ENCODE measurements at places on chromosomes 16 and 17.

- DNase-seq, result no peak
Observed at GRCh38 chr17:44221862-44222111, 2.3 kb upstream of the UBTF start.

DNA sequence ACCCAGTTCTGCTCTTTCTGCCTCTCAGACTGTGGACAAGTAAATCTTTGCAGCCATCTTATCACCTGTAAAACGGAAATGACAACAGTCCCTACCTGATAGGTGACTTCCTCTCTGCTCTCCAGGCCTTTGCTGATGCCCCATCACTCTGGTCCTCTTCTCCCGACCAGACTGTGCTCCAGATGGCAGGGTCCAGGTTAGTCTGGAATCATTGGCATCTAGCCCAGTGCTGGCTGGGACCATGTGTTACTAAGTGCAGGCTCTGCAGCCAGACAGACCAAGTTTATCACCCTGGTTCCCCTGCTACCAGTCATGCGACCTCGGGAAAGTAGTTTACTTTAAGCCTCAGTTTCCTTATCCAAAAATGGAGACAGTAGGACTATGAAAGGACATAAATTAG is 1.8 kb upstream of the NUBP1 start:
- no peak for DNase-seq

DNA sequence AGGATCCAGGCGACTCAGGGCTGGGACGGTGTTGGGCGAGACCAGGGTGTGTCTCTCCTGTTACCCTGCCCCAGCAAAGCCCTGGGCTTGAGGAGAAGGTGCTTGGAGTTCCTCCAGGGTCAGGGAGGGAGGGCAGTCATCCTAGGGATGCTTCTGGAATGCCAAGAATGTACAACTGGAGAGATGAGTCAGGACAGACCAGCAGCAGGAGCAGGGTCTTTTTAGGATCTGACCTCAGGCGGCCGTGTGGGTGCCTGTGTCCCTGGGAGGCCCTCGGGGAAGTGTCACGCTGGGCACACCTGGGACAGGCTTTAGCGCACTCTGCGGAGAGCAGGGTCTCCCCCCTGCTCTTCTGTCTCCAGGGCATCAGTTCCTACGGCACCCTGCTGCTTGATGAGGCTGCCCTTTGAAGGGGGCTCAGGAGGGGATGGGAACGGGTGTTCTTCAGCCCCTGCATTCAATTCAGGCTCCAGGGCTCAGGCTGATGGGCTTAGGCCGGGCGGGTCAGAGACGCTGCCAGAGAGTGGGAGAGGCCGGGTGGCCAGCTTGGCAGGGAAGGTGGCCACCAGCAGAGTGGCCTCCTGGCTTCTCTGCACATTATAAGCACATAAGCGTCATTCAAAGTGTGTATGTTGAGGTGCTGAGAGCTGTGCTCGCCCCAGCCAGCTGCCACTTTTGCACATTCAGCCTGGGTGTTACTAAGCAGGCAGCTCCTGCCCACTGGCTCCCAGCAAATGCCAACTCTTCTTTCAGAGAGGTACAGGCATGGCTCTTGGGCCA is 8.4 kb upstream of the MTSS2 start:
- DNase-seq, result peak; percentile 55

DNA sequence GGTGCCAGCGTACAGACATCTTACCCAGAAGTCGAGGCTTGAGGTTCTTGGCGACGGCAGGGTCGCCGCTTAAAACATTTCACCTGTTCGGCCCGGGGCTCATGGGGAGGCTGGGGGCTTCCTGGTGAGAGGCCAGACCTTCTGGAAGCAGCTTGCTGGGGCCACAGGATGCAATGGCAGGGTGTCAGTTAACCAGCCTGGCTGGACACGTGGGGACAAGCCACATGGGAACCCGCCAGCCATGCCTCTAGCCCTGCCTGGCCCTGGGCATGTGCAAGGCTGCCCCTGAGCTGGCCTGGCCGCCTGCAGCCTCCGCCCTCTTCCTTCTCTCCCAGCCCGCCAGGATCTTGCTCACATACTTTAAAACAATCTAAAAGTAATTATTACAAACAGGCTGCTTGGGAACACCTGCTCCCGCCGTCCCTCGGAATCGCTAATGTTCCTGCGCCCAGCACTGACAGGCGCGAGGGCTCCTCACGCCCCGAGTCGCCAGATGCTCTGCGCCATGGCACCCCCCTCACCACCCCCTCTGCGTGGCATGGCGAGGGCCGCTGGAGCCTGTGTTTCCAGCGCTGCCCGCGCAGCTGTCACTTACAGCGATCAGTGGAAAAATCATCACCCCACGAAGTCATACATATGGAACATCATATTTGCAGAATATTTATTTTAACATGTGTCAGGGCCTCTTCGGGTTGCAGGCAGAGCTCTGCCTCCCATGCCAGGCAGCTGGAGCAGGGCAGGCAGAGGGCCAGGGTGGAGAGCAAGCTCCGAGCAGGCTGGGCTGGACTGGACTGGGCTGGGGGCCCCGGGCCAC is 188.7 kb upstream of the GSE1 start:
- no peak for DNase-seq

- DNase-seq, result no peak
Observed at GRCh38 chr16:62404842-62405611, 368.8 kb upstream of the CDH8 start.

DNA sequence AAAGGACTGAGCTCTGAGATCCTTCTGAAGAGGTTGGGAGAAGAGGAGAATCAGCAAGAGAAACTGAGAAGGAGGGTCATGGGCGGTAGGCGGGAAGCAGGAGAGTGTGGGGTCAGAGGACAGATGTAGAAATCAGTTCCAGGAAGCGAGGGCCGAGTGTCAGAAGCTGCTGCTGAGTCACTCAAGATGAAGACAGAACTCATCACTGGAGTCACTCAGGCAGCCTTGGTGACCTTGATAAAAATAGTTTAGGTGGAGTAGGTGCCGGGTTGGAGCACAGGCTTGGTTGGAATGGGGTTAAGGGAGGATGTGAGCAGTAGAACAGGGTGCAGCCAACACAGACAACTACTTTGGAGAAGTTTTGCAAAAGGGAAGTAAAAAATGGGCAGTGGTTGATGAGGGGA is 6.1 kb upstream of the ITGAM start:
- no peak for DNase-seq
